ENCODE measurements at places on chromosomes 11 and 22. TPM values are rescaled to one million over a fixed set of nuclear protein-coding genes. Genes with fewer than 3 reads are reported as not detected.

Gene PARVB
- total RNA-seq: 164 TPM

Gene MS4A6A
- total RNA-seq: not detected

Gene CADM1
- 62.4 TPM for total RNA-seq

Gene CDC42EP2
- 1.2 TPM for total RNA-seq

Gene POTEH
- total RNA-seq: 0.40 TPM

Gene SLC25A18
- total RNA-seq: not detected

Gene CHADL
- 0.56 TPM for total RNA-seq

Gene ZC3H7B
- 55.8 TPM for total RNA-seq

DNA sequence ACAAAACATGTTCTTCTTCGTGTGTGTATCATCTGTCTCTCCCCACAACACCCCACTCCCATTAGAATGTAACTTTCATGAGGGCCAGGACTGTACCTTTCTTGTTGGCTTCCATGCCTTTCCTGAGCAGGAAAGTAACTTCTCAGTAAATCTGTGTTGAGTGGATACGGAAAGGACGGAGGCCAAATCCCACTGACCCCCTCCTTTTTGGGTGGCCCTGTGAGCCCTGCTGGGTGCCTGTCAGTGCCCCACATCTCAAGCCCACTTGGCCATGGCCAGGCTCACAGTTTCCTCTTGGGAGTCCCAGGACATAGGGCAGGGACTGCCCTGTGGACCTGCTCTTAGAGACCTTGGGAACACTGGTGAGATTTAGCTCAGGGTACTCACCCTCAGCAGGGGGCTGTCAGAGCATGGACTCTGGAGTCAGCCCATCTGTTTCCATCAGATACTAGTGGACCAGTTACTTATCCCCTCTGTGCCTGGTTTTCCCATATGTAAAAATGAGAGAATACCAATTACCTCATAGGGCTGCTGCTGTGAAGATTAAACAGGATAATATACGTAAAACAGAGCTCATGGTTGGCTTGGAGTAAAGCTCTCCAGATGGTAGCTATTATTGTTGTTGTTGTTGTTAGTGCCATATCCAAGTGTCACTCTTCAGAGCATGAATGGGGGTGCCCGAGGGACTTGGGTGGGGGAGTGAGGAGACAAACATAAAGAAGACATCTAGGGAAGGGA lies 1.0 kb upstream of the C11orf96 start:
- no peak for DNase-seq

GRCh38 chr11:22407921-22408320 lies 69.7 kb downstream of the SLC17A6 start:
- DNase-seq: no peak

- DNase-seq: no peak
Measured at GRCh38 chr22:17829695-17830042, 55.4 kb upstream of the BID start.

DNA sequence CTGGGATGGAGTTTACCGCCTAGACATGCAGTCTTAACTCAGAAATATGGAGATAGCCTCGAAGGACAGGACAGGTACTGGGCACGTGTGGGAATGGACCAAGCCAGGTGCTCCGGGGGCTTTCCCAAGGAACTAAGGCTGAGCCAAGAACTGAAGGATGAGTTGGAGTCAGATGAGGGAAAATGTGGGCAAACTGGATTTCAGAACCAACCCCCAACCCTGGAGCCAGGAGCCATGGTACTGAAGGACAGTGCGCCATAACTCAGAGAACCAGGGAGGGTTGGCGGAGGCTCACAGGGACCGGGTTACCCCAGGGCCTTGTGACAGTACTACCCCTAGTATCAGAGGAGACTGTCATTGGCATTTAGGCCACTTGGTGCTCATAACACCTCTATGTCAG lies 2.5 kb upstream of the MIF start:
- no peak for DNase-seq

GRCh38 chr11:8365216-8365941 lies 101.7 kb upstream of the LMO1 start:
- no peak for DNase-seq

- DNase-seq: no peak
Measured at GRCh38 chr11:16223558-16223957, 132.8 kb downstream of the SOX6 start.

- DNase-seq: no peak
Measured at GRCh38 chr11:68071281-68072048, 32.6 kb downstream of the TCIRG1 start.

- DNase-seq: no peak
Measured at GRCh38 chr11:35131886-35132285, 7.1 kb upstream of the CD44 start.

DNA sequence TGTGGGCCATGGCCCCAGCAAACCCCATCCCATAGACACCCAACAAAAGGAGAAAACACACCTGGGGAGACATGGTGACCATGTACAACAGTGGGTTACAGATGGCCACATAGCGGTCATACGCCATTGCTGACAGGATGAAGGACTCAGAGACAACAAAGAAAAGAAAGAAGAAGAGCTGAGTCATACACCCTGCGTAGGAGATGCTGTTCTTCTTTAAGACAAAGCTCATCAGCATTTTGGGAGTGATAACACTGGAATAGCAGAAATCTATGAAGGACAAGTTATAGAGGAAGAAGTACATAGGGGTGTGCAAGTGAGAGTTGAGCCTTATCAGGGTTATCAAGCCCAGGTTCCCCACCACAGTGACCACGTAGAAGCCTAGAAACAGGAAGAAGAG lies 4.9 kb downstream of the OR8B8 start:
- DNase-seq: no peak

Measured in SK-MEL-5 (cell line).